ENCODE measurements at places on chromosomes 3 and 15. TPM values are rescaled to one million over a fixed set of nuclear protein-coding genes. Genes with fewer than 3 reads are reported as not detected.

The TM4SF4 gene
- 7.1 TPM for total RNA-seq

The TMCO5A gene
- not detected for total RNA-seq

The SEC62 gene
- 83.2 TPM for total RNA-seq

The HRH1 gene
- 8.3 TPM for total RNA-seq

The C3orf18 gene
- total RNA-seq = 1.5 TPM

The TLR9 gene
- total RNA-seq = not detected

The BCL2A1 gene
- total RNA-seq = 5.6 TPM

The SCAMP5 gene
- 10.8 TPM for total RNA-seq

The ECE2 gene
- 0.19 TPM for total RNA-seq

The MASP1 gene
- 70.1 TPM for total RNA-seq

The NME9 gene
- total RNA-seq = not detected

The ARID3B gene
- 11.5 TPM for total RNA-seq

The STRIT1 gene
- total RNA-seq = not detected

The GHRL gene
- total RNA-seq = 0.63 TPM

The CCDC174 gene
- 20.0 TPM for total RNA-seq

The C3orf22 gene
- not detected for total RNA-seq

The GPR149 gene
- total RNA-seq = not detected

The ZCWPW2 gene
- 0.90 TPM for total RNA-seq

The TNNC1 gene
- 0.60 TPM for total RNA-seq

The GOLGA6A gene
- total RNA-seq = not detected

The NEK10 gene
- 1.4 TPM for total RNA-seq

The TRH gene
- not detected for total RNA-seq

The FMN1 gene
- total RNA-seq = 30.8 TPM

The CPNE4 gene
- total RNA-seq = 1.1 TPM

The PLXND1 gene
- 57.1 TPM for total RNA-seq

The ISLR gene
- 29.9 TPM for total RNA-seq
